ENCODE measurements at places on chromosomes 2 and 18. TPM values are rescaled to one million over a fixed set of nuclear protein-coding genes. Genes with fewer than 3 reads are reported as not detected.
A peak's percentile ranks its signal among the peaks of the same experiment; 100 is the strongest.

- DNase-seq: no peak
These were observed 68.2 kb downstream of the ZNF521 start for GRCh38 chr18:25283781-25284180.

DNA sequence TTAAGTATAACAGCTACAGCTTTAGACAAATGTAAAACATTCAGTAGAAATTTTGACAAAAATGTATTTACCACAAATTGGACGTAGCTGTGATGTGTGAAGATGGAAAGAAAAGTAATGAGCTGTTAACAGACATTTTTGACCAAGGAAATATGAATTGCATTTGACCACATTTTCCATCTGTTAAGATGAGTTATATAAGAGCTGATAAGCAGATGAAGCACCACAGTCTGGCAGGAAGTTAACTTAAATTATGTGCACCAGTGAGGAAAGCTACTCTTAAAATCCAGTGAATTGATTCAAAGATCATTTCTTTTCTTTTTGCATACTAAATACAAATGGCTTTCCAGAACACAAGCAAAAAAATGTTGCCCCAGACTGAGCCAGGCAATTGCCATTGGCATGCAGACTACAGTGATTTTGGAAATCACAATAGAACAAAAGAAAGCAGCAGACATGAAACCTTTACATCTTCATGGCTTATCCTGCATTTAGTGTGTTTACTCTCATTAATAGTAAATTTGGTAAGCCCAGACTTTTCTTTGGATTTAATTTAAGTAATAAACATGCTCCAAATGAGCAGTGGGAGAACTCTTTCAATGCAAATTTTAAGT is 493.7 kb downstream of the TMX3 start:
- DNase-seq: no peak

DNA sequence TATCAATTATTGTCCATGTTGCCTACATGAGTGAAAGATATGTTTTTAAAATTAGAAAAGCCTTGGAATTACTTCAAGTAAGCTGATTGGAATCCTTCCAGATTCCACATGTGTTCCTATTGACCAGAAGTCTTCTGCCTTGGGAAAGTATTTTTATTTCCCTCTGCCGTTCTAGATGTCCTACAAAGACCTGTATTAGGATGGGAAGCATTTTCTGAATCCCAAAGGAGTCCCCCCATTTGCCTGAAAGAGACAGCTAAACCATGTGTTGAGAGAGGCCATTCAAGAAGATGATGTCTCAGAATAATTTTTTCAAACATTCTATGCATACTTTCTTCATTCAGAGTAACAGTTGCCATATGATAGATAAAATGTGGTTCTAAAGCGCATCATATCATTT is 19.0 kb upstream of the MYO1B start:
- no peak for DNase-seq

DNA sequence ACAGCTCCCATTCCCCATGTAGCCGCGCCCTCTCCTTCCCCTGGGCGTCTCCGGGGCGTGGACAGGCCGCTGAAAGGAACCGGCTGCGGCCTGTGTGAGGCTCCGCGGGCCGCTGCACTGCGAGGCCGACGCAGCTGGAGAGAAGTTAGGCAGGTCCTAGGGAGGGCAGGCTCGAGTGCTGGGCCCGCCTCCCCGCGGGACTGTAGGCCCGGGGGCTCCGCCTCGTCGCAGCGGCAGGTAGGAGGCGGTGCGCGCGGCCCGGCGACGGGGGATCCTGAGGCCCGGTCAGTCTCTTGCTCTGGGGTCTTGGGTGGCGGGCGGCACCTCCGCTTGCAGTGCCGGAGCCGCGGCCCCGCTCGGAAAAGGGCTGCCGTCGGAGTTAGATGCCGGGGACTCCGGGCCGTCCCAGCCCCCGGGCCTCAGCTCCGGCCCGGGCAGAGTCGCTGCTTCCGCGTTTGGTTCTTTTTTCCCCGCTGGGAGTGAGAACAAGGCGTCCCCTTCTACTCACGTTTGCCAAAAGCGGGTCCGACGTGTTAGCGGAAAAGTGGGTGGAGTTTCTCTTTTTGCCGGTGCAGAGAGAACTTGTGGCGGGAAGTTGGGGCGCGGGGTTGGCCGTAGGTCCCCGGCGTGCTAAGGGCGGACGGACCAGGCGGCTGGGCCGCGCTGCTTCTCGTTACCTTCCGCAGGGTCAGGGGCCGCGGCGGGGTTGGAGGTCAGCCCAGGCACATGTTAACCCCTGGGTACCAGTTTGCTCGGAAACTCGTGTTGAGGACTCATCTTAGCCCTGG is at the start of gene VRK2:
Gene VRK2 (plus strand): TSS at position 222 of the 788 bp plus-strand sequence. CDS start 2,026 bp downstream, outside the sequence.
- DNase-seq: peak; percentile 83

- DNase-seq: no peak
These were observed 481.7 kb downstream of the TGIF1 start for GRCh38 chr18:3931542-3932112.

DNA sequence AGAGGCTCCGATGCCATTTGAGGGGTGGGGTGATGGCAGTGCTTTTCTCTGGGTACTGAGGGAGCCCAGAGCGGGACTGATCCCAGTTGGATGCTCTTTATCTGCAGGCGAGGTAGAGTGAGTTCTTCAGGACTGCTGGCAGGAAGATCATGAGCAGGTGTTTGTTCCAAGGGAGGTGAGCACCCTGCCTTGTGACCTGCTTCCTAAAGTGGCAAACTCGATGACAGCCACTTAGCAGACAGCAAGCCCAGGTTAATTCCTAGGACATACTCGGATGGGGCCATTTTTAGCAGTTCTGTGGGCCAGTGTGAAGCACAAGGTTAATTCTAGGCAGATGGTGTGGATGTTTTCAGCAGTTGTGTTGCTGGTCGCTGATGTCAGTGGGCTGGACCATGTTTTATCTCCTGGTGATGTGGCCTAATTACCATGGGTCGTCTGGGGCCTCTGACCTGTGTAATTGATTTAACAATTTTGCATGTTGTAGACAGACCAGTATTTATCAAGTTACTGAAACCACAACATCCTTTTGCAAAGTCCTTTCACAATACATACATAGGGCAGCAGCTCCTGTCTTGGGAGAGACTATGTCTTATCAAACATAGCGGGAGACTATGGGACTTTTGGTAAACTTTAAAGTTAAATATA is 4.9 kb downstream of the FKBP1B start:
- DNase-seq: no peak

- DNase-seq: no peak
These were observed 87.2 kb upstream of the POU3F3 start for GRCh38 chr2:104766683-104767082.

DNA sequence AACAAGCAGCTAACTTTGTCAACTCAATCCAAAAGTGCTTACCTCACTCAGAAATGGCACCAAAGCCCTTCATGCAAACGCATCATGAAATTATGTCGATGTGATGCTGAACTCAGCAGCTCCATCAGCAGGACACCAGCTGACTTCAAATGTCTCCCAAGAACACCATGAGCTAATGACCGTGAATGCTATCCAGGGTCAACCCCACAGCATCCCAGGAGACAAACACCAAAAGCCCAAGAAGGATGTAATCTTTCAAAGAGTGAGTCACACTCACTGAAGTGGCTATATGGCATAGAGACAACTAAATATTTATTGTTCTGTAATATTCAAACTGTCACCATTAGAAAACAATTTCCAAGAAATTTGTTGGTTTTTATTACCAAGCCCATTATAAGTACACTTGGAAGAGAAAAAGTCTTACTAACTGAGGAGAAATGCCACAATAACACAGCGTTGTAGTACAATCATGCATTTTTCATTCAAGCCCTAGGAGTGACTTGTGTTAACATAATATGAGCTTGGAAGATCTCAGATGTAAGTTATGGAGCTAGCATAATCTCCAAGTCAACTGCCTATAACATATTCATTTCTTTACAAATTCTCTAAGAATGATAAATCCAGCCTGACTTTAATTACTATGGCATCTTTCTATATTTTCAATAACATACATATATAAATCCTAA is 165.0 kb upstream of the CCDC68 start:
- DNase-seq: no peak

DNA sequence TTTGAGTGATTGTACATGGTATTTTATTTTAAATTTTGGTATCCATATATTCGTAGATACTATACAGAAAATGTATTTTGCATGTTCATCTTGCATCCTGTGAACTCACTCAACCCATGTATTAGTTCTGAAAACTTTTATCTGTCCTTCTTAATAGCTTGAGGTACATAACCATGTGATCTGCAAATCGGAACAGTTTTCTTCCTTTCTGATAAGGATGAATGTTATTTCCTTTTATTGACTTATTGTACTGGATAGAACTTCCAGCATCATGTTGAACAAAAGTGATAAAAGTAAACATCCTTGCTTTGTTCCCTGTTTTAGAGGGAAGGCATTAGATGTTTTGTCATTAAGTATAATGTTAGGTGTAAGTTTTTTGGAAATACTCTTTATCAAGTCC is 554.7 kb downstream of the GALR1 start:
- no peak for DNase-seq

DNA sequence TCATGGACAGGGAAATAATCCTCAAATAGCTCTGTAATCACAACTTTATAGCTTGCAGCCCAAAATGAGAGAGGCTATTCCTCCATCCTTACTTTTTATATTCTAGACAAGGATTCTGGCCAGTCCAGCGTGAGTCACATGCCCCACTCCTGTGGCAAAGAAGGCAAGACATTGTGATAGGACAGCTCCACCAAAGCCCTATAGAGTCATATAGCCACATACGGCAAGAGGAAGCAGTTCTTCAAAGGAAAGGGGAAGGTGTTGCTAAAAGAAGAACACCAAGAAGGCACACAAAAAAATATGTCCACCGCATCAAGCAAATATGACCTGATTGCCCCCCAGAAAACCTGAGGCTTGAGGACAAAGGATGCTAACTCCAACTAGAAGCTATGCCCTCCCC is 3.4 kb upstream of the GFPT1 start:
- no peak for DNase-seq

GRCh38 chr18:21663578-21663977 is 41.0 kb downstream of the ABHD3 start:
- no peak for DNase-seq

DNA sequence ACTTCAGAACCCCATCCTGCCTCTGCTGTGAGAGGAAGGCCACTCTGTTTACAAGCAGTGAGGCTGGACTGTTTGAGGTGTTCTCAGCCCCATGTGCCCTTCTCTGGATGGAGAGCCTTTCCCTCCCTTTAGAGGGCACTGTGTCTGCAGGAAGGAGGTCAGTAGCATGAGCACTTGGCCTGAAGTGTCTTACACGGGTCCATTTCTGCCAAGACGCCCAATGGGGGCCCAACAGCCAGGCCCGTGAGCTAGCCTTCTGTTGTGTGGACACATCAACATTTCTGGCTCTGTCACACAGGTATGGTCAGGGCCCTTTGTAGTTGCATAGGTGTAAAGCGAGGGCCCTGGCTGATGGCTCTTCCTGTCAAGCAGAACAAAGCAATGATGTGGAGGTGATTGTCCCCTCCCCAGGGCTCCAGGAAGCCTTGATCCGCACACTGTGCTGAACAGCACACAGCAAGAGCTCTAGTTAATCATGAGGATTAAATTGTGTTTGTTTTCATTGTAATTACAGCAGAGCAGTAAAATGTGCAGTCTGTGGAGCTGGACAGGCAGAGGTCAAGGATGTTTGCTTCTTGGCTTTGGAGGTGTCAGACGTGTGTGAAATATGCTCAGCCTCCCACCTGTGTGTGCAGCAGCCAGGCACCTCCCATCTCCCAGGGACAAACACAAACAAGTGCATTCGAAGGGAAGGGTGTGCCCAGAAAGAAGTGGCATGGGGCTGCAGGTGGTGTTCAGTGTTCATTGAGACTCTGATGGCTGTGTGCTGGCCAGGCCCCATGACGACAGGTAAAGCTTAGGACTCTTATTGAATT is 132.1 kb downstream of the SH3RF3 start:
- DNase-seq: no peak

DNA sequence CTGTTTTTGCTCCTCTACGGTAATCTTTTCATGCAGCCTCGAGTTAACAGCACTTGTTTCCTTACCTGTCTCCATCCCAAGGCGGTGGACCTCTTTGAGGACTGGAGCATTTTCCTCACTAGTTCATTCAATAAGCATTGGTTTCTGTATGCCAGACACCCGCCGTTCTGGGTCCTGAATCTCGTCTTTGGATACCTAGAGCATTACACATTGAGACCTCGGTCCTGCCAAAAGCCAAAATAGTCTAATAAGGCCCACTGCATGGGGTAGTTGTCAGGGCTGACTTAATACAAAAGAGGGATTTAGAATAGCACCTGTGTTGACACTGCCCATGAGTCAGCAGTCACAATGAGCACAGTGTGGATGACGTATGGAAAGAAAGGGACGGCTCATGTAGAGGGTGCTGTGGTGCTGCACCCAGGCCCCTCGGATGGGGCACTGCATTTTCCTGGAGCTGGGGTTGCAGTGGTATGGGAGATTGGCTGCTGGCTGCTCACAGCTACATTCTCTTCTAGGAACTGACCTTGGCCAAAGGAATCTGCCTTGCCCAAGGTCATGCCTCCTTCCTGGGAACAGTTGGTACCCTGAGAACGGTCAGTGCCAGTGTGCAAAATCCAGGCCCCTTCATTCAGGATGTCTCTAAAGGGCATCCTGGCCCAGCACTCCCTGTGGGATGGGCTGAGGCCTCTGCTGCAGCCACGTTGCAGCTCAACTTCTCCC is 126.9 kb upstream of the NCK2 start:
- DNase-seq: no peak

DNA sequence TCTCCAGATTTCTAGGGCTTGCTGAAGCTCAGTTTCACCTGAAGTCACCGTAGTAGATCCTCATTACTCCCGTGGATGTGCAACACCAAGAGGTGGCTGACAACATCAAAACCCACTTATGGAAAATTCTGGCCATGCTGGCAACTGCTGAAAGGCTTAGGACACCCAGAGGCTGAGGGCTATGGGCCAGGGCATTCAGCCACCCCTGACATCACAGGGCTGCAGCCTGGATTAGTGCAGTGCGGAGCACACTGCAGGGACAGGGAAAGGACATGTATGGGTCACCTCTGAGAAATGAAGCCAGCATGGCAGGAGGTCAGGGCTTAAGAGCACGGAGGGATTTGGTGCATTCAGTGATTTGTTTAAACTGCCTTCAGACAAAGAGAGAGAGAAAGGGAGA is 300.6 kb downstream of the TDRD15 start:
- no peak for DNase-seq

- no peak for DNase-seq
These were observed 16.5 kb upstream of the SLC16A14 start for GRCh38 chr2:230085201-230085600.

GRCh38 chr2:108585436-108585835 is 51.2 kb downstream of the LIMS1 start:
- no peak for DNase-seq

DNA sequence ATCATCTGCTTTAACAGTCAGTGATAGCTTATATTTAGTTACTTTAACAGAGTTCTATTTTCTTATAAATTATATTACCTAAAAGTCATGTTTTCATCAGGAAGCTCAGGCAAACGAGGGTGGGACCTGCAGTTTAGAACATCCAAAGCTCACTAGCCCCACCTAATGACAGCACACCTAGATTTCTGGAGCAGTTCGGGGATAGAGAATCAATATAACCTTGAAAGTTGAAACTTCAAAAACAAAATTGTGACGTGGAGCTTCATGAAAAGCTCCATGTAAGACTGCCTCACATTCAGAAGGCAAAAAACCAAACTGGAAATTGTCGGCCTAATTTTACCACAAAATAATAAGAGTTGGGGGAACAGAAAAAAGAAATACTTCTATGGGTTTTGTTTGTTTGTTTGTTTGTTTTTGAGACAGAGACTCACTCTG is 185.9 kb upstream of the CCDC150 start:
- no peak for DNase-seq

Gene CDKL4
- 0.69 TPM for polyA plus RNA-seq

Gene IAH1
- polyA plus RNA-seq: 50.2 TPM

Gene PDCD1
- polyA plus RNA-seq: 0.18 TPM

Gene MAB21L4
- 2.7 TPM for polyA plus RNA-seq

Gene RUFY4
- not detected for polyA plus RNA-seq

Gene IL18RAP
- 0.36 TPM for polyA plus RNA-seq

Gene SPATA3
- not detected for polyA plus RNA-seq

Gene ACTR1B
- polyA plus RNA-seq: 68.9 TPM

Gene CDK5R2
- polyA plus RNA-seq: not detected

Data from right renal pelvis (tissue), 4 donors.